Sigmoid colon (tissue), 7 donors: ENCODE measurements at places on chromosomes 2 and 18.

DNA sequence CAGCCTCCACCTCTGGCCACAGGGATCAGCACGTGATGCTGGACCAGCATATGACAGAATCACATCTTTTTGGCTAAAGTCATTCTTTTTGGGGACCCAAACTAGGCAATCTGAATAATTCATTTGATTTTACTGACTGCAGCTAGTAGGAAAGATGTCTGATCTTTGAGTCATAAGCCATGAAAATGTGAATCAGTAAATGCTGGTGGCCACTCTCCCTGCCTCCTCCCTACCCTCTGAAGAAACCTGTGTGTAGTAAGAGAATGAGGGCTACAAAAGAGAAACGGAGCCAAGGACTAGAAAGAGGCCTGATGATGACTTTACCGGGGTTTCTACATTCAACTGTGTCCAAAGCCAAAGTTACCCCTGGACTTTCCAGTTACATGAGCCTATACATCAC lies 10.1 kb upstream of the LRPPRC start:
- DNase-seq, result no peak

GRCh38 chr18:8946066-8946838 lies 156.2 kb upstream of the NDUFV2 start:
- DNase-seq, result no peak

DNA sequence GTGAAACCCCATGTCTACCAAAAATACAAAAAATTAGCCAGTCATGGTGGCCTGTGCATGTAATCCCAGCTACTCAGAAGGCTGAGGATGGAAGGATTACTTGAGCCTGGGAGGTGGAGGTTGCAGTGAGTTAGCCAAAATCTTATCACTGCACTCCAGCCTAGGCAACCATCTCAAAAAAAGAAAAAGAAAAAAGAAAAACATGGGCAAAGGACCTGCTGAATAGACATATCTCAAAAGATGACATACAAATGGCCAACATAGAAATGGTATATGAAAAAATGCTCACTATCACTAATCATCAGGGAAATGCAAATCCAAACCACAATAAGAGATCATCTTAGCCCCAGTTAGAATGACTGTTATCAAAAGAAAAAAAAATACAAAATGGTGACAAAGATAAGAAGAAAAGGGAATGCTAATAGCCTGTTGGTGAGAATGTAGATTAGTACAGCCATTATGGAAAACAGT lies 1.4 kb upstream of the TGOLN2 start:
- DNase-seq, result no peak

DNA sequence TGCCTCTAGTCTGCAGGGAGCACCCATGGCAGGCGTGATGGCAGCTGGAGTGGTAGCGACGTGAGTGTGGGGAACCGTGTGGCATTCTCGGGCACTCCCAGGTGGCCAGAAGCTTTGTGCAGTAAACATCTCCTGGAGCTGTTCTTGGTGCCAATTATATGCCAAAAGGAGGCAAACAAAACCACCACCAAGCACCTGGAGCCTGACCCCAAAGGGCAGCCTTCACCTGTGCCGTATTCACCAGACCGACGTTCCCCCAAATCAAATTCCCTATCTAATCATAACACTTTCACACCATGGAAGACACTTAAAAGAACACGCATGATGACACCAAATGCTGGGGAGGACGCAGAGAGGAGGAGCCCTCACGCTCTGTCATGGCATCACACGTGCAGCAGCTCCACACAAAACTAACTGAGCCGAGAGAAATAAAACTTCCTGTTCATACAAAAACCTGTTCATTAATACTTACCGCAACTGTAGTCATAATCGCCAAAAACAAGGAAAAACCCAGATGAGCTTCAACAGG lies 123.6 kb downstream of the EIPR1 start:
- DNase-seq, result no peak

GRCh38 chr18:56511996-56512395 lies 126.4 kb downstream of the TXNL1 start:
- DNase-seq, result no peak

DNA sequence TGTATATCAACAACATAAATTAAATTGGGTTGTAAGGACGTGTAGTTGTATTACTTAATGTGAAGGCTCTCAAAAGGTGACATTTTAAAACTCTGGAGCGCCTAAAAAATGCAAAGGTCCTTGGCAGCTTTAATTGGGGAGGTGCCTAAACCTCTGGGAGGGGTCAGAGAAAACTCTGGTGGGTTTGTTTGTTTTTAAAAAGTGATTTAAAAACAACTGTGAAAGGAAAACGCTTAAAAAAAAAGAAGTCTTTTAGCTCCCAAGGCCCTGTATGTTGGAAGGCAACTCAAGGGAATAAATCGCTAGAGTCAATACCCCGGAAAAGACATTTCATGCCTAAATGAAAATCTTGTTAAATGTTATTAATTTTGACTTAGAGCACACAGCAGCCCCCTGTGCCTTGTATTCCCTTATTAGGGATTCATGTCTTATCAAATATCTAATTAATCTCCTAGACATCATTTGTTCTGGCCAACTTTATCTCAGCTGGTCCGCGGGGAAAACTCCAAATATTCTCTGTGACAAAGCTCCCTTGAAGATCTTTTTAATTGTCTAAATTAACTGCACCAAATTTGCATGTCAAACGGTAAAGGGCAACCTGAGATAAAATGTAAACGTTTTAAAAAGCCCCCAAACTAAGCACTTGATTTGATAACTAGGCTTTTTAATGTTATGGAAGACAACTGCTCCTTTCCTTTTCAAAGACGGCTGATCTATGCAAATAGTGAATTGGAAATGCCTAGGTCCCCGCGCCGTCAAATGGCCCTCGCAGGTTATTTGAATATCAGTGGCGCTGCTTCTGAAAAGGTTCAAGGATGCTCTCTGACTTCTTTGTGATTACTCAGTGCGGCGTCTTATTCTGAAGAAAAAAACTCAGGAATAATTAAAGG lies 4.2 kb downstream of the SP9 start:
- DNase-seq, result no peak

DNA sequence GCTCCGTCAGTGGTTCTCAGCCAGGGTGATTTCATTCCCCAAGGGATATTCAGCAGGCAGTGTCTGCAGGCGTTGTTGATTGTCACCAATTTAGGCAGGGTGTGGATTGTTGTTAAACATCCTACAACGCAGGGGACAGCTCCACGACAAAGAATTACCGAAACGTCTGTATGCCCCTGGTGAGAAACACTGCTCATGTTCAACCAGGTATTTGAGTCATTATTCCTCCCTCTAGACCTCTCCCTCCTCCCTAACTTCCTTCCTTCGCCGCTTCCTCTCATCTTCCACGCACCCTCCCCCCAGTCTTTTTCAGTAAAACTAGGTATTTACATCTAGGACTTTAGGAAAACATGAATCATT lies 50.8 kb downstream of the NCK2 start:
- no peak for DNase-seq
